ENCODE measurements at places on chromosomes 16 and 17.

- DNase-seq = no peak
These were observed 4.9 kb downstream of the PTRH2 start for GRCh38 chr17:59702304-59702703.

DNA sequence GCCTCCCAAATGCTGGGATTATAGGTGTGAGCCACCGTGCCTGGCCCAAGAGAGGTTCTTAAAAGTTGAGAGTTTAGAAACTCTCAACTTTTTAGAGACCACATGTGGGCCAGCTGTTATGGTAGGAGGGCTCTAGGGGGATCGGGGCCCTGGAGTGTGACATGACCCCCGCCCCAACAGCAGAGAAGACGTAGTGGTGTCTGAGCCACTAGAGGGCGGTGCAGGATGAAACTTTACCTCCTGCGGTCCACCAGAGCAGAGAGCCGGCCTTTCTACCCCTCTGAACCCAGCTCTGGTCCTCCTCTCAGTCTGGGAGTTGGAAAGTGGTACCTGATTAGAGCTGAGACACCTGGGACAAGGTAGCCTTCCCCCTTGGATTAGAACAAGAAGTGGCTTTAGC is 7.4 kb downstream of the CDK5RAP3 start:
- DNase-seq = no peak

DNA sequence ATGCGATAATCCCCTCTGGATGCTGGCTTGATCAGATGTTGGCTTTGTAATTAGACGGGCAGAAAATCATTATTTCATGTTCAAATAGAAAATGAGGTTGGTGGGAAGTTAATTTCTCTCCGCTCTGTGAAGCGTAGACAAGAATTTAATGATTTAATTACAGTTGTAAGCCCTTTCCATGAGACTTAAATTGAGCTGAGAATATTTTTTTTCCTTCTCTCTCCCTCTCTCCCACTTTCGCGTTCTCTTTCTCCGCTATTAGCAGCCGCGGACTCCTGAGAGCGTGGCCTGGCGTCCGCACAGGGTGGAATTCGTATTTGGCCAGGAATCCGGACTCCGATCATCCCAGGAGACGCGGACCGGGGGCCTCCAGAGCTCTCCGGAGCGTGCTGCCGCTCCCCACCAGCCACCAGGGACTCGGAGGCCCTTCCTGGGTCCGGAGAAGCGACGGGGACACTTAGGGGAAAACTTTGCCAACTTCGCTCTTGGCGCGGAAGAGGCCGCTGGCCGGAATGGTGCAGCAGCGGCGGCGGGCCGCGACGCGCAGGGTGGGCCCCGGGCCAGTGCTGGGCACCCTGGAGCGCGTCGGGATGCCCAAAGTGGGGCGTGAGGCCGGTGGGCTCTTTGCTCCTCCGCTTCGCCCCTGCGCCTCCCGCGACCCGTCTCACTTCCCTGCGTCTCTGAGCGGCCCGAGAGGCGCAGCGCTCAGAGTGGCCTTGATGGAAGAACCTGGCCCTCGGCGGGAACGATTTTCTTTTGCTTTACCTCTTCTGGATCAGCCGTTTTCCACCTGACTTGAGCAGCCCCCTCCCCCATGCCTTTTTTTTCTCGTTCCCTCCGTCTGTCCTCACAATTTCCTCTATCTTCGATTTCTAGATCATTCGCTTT is 3.6 kb upstream of the IRX3 start:
- no peak for DNase-seq

GRCh38 chr17:3754458-3755334 is 31.0 kb downstream of the HASPIN start:
- DNase-seq = peak; percentile 98

- no peak for DNase-seq
These were observed 119.1 kb upstream of the ANKFN1 start for GRCh38 chr17:56034197-56034635.

DNA sequence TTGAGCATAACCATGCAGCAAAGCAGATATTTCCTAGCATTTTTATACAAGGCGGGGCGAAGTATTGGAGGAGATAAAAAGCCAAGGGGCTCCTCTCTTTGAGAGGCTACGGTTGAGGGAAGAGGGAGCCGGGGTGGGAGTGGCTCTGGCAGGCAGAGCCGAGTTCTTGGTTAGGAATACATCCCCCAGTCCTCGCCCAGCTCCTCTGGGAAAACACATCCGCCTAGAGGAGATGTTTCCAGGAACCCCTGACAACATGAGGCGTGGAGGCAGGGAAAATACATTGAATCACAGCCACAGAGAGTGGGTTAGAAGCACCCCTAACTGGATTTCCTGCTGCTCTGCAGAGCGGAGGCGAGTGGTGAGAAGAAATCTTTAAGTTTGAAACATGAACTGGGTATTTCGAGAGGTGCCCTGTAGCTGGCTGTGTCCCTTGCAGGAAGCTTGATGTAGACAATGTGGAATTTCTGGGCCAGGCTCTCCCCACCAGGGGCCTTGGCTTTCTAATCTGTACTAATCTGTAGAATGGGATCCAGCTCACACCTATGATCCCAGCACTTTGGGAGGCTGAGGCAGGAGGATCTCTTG is 27.3 kb downstream of the TTYH2 start:
- DNase-seq = no peak

DNA sequence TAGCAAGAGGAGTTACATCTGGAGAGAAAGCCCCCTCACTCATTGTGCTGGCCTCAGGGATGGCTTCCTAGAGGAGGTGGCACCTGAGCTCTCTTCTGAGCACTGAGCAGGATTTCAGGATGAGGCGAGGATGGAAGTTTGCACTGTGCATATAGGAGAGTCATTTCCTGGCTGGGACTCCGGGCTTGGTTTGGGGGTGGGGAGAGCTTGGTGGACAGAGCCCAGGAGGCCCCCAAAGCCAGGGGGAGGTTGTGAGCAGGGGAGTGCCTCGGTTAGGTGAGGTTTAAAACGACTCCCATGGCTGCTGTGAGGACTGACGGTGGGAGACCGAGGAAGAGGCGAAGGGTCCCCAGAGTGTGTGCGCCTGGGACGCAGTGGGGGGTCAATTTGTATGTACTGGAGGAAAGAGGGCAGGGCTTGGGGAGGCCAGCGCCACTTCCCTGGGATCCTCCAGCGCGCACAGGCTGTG is 1.2 kb downstream of the CAMKK1 start:
- no peak for DNase-seq

DNA sequence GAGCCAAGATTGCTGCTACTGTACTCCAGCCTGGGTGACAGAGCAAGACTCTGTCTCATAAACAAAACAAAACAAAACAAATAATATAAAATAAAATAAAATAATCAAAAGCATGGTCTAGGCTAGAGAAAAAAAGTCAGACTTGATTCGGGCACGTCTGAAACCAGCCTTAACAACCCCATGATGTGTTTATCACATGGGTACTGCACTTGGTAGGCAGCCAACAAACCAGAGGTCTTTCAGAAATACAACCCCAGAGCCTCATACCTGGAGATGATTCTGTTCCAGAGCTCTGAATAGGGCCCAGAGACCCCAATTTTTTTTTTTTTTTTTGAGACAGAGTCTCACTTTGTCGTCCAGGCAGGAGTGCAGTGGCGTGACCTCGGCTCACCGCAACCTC is 9.6 kb upstream of the HAPSTR1 start:
- DNase-seq = no peak

GRCh38 chr16:64150193-64150592 is 971.7 kb downstream of the CDH11 start:
- no peak for DNase-seq

GRCh38 chr16:54152362-54153239 is 134.0 kb downstream of the IRX3 start:
- DNase-seq = no peak

- DNase-seq = no peak
These were observed 55.1 kb upstream of the CNTNAP4 start for GRCh38 chr16:76222087-76222486.

DNA sequence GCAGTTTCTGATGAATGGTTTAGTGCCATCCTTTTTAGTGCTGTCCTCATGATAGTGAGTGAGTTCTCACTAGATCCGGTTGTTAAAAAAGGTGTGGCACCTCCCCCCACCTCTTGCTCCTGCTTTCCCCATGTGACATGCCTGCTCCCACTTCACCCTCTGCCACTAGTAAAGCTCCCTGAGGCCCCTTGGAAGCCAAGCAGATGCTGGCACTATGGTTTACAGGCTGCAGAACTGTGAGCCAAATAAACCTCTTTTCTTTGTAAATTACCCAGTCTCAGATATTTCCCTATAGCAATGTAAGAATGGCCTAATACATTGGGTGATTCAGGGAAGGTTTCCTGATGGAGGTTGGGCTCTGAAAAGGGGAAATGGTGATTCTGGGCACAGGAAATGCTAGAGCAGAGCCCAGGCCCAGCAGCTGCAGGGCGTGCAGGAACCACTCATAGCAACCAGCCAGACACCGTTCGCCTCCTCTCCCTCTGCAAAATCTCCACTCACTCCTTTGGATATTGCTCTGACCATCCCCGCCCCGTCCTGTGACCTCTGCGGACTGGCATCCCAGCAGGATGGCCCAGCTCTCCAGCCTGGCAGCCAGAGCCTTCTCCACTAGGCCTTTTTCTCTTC is 2.6 kb upstream of the ADORA2B start:
- no peak for DNase-seq

- DNase-seq = no peak
These were observed 65.4 kb upstream of the ADAMTS18 start for GRCh38 chr16:77500286-77500598.

DNA sequence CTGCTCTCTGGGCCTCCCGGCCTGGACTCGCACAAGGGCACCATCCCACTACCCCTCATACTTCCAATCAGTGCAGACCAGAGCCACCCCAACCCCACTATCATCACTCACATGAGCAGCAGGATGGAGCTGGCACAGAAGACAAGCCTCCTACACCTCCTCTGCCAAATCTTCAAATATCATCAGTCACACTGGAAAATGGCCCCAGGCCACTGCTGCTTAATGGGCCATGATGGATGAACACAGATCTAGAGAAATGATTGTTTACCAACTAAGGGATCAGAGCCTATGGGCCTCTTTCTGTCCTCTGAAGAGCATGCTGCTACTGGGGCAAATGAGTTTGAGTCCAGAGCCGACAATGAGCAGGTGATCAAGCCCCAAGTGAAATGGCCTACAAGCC is 165.5 kb downstream of the GRIN2A start:
- DNase-seq = no peak

DNA sequence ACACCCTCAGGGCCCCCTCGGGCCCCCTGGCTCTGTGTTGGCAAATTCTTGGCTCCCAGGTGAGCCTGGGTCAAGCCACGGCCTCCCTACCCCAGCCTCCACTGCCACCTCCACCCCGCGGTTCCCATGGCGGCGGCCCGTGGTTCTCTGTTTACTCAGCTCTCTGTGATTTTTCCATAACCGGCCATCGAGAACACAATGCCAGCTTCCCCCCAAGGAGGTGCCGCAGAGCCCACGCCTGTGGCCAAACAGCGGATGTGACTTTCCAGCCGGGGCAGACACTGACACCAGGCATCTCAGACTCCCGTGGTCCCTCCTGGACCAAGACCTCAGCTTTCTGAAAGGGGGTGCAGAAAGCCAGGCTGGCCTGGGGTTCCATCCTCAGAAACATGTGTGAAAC is 21.6 kb upstream of the ATP2A3 start:
- DNase-seq = no peak

DNA sequence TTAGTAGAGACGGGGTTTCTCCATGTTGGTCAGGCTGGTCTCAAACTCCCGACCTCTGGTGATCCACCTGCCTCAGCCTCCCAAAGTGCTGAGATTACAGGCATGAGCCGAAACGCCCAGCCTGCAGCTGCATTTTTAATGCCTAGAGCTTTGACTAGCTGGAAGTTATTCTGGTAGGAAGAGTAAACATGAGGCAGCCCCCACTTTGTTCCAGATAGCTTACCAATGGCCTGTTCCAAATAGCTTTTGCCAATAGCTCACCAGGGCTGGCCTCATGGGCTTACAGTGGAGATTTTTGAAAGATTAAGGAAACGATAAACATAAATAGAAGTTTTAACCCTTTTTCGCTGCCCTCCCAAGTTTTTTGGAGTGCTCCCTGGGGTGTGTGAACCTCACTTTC is 9.8 kb downstream of the TRPV2 start:
- no peak for DNase-seq

GRCh38 chr16:81106826-81107503 is 10.8 kb upstream of the GCSH start:
- DNase-seq = no peak

GRCh38 chr17:62062944-62063343 is 2.1 kb downstream of the MED13 start:
- no peak for DNase-seq

DNA sequence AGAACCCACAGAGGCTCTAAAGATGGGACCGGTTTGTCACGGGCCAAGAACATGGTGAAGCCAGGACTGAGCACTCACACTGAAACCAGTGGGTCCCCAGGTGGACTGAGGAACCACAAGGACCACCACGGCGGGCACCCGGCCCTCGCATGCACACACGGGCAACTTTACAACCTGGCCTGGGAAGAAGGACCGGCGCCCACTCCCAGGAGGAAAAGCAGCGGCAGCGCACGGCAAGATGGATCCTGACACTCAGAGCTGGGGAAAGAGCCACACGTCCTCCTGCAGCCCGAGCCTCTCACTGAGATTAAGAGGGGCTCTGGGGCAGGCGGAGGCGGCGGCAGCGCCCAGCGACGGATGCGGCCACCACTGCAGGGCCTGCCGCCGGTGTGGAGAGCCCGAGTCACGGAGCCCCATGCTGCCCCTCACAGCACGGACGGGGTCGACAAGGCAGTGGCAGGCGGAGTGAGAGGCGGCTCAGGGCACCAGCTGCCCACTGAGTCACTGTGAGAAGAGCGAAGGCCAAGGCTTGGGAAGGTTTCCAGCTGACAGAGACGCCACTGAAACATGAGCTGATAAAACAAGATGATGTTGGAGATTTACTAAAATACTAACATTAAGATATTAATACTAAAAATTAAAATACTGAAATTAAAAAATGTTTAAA is 118.3 kb downstream of the ANKRD11 start:
- no peak for DNase-seq

DNA sequence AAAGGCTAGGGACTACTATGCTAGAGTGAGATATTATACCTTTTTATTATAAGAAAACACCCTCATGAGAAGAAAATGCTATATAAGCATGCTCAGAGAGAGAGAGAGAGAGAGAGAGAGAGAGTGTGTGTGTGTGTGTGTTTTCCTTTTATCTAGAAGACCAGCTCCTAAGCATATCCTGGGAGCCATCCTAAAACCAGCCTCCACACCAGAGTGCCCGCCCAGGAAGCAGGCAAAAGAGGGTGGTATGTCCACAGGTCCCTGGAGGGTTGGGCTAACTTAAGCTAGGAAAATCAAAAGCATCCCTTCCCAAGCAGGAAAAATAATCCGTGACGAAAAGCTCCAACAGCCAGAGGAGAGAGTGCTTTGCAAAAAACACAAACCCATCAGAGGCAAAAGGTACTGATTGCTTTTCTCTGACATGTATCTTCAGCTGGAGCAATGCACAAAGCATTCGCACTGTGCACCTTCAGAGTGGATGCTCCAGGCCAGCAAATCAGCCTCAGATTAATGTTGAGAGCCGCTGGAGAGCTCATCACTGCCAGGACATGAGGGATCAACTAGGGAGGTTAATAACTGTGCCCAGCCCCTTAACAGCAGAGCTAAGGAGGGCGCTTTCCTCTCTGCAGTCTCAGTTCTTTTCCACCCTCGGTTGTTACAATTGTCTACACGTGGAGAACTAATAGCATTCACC is 125.1 kb downstream of the SLC39A11 start:
- DNase-seq = no peak
